ENCODE measurements at places on chromosomes 16 and 17.

GRCh38 chr16:88617268-88618031, 20.9 kb upstream of the IL17C start:
- peak; percentile 62 for DNase-seq

DNA sequence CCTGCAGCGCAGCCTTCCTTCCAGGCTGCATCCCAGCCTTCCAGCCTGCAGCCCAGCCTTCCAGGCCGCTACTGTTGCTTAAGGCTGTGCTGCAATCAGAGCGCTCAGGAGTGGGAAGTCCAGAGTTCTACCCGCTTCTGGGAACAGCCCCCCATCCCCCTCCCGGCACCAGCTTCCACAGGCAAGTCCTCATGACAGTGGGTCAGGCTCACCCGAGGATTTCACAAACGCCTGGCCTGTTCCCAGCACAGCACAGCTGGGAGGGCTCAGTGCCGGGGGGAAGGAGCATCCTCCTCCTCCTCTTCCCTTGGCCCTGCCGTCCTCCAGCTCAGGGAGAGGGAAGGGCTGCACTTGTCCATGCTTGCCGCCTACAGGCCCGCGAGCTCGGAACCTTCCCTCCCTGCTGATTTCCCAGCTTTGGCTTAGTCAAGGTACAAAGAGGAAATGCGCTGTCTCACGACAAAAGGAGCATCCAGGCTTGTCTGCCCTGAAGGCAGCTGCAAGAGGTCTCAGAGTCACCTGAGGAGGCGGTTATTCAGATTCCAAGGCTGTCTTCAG, 8.3 kb downstream of the SOCS3 start:
- no peak for DNase-seq

DNA sequence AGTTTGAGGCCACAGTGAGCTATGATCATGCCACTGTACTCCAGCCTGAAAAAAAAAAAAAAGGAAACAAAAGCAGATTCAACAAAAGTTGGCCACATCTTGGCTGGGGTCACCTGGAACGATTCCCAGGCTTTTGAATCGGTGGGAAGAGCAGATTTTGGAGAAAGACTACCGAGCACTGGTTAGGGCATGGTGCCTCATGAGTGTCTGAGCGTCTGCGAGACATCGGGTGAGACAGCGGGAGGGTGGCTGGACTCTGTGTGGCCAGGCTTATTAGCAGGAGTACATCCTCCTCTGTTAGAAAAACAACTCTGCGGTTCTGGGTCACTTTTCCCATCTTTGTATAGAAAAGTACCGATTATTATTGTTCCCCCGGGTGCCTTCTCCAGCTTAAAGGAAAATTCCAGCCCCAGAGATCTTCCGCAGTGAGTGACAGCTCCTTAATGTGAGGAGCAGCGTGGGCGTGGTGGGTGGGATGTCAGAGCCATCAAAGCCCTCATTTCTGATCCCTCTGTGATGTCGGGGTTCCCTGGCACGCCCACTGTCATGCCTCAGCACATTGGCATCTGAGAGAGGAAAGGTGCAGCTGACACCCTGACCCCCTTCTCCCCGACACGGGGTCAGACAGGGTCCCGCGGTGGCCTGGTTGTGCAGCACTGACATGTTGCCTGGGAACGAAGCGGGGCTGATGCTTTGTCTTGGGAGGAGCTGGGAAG, 6.9 kb downstream of the RGS9 start:
- no peak for DNase-seq

DNA sequence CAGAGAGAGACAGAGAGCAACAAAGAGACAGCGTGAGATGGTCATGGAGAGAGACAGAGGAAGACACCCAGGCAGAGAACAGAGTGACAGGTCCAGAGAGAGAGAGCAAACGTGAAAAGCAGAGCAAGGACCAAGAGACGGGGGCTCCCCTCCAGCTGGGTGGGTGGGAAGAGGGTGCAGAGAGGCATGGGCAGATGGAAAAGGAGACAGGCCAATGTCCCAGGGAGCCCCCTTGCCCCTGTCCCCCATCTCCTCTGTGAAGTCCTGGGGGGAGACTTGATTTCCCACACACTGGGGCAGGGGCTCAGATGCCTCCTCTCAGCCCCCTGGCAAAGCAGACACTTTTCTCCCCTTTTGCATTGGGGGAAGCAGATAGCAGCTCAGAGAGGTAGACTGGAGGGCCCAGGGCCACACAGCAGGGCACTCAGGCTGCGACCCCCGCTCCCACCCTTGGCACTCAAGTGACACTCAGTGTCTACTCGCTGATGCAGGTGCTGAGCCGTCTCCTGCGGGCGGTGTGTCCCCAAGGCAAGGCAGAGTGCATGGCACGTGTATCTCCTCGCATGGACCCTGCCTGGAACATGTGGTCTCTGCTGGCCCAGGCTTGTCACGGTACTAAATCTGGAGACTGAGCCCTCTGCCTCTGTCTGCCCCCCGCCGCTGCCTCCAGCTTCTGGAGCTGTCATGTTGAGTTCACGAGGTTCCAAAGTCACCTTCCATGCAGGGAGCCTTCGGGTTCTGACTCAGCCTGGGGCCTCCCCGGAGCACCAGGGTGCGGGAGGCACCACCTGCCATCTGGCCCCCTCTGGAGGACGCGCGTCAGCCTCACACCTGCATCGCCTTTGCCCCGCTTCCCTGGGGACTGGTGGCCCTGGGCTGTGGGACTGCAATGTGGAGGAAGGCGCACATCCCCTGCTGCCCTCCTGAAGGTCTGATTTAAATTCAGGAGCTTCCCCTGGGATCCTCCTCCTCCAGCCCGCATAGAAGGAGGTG, 215.9 kb upstream of the GSE1 start:
- peak; percentile 50 for DNase-seq

DNA sequence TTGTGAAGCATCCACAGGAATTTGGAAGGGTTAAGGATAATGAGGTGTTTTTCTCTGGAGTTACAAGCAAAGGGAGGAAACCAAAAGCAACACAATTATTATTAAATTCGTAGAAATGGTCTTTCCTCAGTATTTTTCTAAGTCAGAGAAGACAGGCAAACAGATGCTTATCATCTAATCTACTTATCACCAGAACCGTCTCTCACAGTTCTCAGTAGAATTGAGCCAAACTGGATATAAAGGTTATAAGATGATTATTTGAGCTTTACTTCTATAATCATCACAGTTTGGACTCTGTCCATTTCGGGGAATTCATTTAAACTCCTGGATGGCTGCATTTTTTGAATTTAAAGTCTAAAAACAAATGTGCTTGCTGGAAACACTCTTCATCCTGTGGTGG, 245.0 kb downstream of the KCNJ2 start:
- DNase-seq, result no peak

GRCh38 chr16:30005341-30006094, 5.3 kb downstream of the DOC2A start:
- peak; percentile 30 for DNase-seq

DNA sequence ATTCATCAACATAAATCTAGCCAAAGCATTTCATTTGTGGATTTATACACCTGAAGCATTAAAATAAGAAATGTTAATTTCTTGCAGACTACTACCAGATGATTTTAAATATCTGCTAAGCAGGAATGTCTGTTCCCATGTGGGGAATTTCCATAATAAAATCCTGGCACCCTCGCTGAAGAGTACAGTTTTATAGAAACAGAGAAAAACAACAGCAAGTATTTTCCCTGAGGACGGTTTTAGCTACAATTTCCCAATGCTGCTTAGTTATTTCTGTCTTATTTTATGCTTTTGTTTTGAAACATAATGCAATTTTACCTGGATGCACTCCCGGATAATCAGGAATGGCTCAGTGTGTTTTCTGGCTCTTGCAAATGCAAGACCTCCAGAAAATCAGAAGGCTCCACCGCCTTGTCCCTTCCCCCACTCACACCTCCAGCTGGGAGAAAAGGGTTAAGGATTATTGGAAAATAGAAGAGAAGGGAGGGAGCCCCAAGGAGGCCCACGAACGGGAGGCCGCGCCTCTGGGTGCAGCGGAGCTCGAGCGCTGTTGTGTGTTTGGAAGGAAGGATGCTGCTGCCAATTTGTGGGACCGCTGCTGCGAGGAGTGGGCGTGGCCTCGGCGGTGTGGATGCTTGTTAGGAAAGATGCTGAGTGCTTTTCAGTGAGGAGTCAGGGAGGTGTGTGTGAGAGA, at the start of gene CNTNAP4:
CNTNAP4 (plus strand) TSS at position 657 of the 694 bp plus-strand sequence. CDS start 262 bp downstream, outside the sequence.
- DNase-seq, result no peak

- DNase-seq, result no peak
Measured at GRCh38 chr16:25523183-25523582, 168.6 kb upstream of the HS3ST4 start.

DNA sequence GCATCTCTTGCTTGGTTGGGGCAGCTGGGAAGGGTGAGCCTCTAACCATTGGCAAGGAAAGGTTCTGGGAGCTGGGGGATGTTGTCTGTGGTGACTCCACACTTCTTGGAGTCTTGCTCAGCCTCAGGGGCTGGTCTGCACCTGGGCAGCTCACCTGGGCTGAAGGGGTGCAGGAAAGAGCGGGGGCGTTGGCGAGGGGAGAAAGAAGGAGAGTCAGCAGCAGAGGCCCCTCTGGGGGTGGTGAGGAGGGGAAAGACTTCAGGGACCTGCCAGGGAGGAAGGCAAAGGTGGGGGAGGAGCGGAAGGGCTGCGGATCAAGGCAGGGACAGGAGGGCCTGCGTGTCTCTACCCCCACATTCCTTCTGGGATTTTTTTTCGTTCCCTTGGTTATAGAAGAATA, 47.7 kb downstream of the CCDC42 start:
- no peak for DNase-seq

DNA sequence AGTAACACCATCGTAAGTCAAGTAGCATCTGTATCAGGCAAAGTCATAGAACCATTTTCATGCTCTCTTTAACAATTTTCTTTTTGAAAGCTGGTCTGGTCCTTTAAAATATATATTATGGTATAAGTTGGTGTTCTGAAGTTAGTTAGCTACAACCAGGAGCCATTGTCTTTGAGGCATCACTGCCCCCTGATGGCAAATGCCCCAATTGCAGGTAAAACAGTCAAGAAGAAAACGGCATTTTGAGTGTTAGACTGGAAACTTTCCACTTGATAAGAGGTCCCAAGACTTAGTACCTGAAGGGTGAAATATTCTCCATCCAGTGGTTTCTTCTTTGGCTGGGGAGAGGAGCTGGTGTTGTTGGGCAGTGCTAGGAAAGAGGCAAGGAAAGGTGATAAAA, 14.1 kb downstream of the TP53 start:
- no peak for DNase-seq

DNA sequence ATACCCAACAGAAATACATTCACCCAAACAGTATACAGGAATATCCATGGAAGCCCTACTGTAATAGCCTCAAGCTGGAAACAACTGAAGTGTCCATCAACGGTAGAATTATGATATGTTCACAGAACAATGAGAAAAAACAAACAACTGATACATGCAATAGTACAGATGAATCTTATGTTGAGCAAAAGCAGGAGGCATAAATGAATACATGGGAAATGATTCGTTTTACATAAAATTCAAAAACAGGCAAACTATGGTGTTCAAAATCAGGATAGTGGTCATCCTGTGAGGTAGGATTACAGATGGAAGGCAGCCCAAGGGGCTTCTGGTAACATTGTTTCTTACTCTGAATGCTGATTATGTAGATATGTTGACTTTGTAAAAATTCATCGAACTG, 25.1 kb downstream of the RFFL start:
- DNase-seq, result no peak

- no peak for DNase-seq
Measured at GRCh38 chr17:57982452-57983170, 5.4 kb downstream of the VEZF1 start.

- DNase-seq, result no peak
Measured at GRCh38 chr17:13940858-13941665, 128.2 kb upstream of the COX10 start.

GRCh38 chr16:88014252-88014781, 63.1 kb downstream of the BANP start:
- no peak for DNase-seq

GRCh38 chr16:31064882-31065461, 9.1 kb downstream of the ZNF668 start:
- no peak for DNase-seq

GRCh38 chr17:17079336-17079735, 37.1 kb downstream of the MPRIP start:
- DNase-seq, result no peak

DNA sequence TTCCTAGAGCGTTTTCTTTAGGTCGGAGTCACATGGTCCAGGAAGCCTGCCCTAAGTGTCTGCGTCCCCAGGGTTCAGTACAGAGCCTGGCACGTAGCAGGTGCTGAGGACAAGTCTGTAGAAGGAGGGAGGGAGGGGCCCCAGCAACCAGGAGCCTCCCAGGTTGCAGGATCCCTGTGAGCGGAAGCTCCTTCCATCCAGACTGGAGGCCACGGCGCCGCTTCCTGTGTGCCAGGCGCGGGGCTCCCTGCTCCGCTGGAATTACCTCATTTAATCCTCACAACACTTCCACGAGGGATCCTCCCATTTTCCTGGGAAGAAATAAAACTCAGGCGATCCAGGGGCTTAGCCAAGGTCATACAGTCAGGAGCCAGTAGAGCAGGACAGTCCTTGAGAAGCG, 22.1 kb downstream of the TRARG1 start:
- no peak for DNase-seq

DNA sequence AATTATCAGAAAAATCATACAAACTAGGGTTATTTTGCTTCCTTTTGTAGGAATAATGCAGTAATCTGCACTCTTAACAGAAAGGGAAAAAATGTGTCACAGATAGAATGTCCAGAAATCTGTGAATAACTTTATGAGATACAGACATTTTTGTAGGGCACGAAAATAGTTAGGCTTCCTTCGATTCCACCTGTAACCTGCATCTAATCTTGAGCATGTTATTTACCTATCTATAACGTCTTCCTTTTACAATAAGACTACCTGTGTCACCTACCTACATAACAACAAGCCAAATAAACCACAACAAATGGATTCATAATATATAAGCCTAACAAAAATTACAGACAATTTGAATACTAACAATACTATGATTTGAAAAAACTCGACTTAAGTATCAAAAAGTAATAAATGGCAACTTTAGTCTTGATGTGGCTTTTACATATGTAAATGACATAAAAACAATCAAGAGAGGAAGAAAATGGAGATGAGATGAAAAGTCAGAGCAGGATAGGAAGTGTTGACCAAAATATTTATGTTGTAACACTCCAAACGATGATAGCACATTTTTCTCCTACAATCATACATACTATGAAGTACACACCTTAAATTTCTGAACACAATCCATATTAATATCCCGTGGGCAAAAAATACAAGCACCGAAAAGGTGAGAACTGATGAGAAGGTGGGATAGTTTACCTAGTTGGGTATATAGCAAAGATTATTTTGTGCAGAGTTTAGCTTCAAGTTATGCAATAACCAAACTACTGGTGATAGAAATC, 2.5 kb downstream of the STAT5B start:
- DNase-seq, result no peak

- peak; percentile 27 for DNase-seq
Measured at GRCh38 chr17:50139950-50140885, 10.3 kb upstream of the SAMD14 start.

- DNase-seq, result no peak
Measured at GRCh38 chr16:51881731-51882130, 665.2 kb downstream of the TOX3 start.

- no peak for DNase-seq
Measured at GRCh38 chr17:17940441-17940911, 31.7 kb downstream of the TOM1L2 start.

All from SHP77 treated with DMSO at 0.1 percent for 48 hours (cell line).